ENCODE measurements at places on chromosomes 6 and 20. TPM values are rescaled to one million over a fixed set of nuclear protein-coding genes. Genes with fewer than 3 reads are reported as not detected.

The FGD2 gene
- total RNA-seq = not detected

The ARG1 gene
- total RNA-seq = not detected

The ZSWIM1 gene
- 11.7 TPM for total RNA-seq

The FANCE gene
- 8.7 TPM for total RNA-seq

The ZFP57 gene
- not detected for total RNA-seq

The GSTA4 gene
- total RNA-seq = 23.8 TPM

The CYP39A1 gene
- 0.20 TPM for total RNA-seq
